ENCODE measurements at places on chromosomes 6 and 20.
A peak's percentile ranks its signal among the peaks of the same experiment; 100 is the strongest.

- no peak for DNase-seq
Observed at GRCh38 chr6:154092326-154092962, 53.4 kb downstream of the OPRM1 start.

GRCh38 chr6:132456700-132457143 is 55.4 kb upstream of the MOXD1 start:
- no peak for DNase-seq

- DNase-seq, result no peak
Observed at GRCh38 chr20:5183731-5184474, 57.1 kb downstream of the CDS2 start.

DNA sequence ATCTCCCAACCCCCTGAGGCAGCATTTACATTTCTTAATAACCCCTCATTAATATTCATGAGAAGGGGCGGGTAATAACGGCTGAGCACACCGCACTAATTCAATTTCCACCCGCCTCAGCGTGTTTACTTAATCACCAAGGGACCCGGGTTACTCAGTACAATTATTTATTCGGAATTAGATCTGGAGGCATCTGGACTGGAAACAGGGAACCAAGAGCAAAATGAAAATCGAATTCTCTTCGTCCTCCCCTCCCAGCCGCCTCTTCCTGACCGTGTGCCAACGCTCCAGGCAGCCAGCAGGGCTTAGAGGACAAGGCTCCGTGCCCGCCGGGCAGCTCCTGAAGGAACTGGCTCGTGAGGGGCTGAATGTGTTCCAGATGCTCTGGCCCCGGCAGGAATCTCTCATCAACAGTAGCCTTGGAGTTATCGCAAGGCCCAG is 23.5 kb upstream of the CTNNBL1 start:
- no peak for DNase-seq

GRCh38 chr20:9627219-9627618 is 112.8 kb downstream of the LAMP5 start:
- no peak for DNase-seq

DNA sequence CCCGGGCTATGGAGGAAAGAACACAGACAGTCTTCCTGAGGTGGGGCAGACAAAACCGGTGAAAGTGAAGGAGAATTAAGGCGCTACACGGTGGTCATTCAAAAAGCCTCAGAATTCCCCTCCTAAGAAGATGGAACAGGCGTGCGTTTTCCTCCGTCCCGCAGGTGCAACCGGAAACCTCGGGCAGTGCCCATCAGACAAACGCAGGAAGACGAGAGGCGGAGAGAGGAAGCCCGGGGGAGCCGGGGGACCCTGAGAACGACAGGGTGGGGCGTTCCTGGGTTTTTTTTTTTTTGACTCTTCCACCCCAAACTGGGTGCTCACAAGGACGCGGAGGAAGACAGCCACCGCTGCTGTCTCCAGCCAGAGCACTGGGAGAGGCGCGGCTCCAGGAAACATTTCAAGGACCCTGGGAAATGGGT is 25.4 kb downstream of the TTLL2 start:
- no peak for DNase-seq

DNA sequence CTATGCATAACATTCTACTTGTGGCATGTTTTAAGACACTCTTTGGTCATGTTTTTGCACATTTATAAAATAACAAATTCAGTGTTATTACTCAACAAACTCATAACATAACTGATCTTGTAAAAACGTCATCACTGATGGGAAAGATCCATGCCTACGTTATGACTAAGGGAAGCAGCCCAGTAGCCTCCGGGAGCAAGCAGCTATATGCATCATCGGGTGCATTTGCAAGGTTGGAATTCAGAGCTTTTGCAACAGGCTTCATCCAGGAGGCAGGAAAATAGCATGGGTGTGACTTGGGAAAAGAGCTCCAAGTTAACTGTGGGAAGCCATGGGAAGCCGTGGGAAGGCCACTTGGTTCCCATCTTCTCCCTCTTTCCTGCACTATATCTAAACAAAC is 271.6 kb upstream of the SGK1 start:
- DNase-seq, result no peak

DNA sequence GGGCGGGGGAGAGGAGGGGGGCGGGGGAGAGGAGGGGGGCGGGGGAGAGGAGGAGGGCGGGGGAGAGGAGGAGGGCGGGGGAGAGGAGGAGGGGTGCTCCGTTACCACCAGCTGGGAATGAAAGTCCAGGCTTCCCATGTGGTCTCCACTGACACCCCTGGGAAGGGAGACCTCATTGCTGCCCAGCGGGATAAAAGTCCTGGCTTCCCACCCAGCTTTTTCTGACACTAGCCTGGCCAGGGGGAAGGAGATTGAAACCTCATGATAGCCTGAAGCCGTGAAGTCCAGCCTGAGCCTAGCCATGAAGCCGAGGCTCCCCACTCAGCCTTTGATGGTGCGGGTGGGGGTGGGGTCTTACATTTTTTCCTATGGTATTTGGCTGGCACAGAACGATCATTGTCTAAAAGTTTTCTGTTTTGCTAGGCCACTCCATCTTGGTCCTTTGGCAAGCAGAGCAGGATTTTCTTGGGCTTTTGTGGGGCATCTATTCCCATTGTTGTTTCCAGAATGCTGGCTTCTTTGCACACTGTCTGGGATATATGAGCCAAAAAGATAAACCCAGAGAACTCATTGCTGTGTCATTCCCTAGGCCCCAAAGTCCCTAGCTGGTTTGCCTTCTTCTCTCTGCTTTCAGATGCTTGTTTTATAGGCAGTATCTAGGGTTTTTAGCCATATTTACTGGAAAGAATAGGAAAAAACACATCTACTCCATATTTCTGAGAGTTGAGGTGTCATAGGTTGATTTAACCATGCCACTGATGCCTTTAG is 67.9 kb upstream of the RNF24 start:
- DNase-seq, result no peak

DNA sequence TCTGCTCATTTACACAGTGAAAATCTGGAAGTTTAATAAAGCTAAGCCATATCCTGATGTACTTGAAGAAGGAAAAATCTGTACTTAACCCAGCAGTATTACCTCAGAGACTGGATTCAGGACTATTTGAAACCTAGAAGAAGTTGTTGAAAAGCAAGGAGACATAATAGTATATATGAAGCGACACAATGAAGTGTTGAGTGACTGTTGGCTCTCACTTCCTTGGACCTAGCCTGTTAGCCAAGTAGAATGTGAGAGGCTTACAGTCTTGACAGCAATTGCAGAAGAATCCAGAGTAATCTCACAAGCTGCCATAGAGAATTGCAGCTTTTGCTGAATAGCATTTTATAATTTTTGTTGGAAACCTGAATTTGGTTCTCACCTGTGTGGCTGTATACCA is 26.7 kb downstream of the SMAP1 start:
- DNase-seq, result no peak

- no peak for DNase-seq
Observed at GRCh38 chr20:45948742-45949541, 14.5 kb downstream of the PCIF1 start.

DNA sequence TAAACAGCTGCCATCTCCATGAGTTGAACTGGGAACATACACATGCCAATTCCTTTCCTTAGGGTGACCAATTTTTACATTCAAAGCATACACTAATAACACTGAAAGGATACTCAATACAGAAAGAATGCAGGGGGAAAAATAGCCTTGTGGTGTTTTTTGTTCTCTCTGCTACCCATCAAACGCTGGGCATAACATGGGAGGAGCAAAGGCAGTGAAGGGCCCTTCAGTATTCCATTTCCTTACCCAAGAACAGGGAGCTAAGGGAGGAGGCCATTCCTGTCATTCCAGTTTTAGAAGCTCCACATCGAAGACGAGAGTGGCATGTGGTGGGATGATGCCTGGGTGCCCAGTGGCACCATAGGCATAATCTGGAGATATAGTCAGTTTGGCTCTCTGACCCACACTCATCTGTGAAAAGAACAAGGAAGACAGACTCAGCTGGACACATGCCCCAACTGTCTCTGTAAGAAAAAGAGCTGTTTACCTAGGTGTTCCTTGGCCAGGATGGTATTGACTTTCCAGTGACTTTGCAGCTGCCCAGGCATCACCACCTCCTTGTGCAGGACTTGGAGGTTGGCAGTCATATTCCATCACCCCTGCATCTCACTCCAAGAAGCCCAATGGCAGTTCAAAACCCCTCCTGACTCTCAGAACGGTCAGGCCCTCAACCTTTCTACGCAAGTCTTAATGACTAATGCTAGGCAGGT is 20.9 kb downstream of the FKBP1A start:
- DNase-seq, result no peak

DNA sequence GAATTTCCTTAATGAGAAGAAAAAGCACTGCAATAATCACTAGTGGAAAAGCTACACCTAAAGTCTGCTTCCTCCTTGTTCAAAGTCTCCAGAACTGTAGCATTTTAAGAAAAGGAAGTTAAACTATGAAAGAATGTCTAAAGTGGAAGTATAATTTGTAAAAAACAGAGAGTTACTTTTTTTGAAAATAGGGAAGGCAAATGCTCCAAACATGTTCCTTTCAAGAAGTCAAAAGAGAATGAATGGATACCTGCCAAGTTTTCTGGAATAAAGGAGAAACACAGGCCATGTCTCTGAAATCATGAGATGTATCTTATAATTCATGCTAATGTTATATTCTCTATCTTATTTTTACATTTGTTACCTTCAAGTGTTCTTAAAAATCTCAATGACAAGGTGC is 60.7 kb upstream of the ADGRG6 start:
- no peak for DNase-seq

DNA sequence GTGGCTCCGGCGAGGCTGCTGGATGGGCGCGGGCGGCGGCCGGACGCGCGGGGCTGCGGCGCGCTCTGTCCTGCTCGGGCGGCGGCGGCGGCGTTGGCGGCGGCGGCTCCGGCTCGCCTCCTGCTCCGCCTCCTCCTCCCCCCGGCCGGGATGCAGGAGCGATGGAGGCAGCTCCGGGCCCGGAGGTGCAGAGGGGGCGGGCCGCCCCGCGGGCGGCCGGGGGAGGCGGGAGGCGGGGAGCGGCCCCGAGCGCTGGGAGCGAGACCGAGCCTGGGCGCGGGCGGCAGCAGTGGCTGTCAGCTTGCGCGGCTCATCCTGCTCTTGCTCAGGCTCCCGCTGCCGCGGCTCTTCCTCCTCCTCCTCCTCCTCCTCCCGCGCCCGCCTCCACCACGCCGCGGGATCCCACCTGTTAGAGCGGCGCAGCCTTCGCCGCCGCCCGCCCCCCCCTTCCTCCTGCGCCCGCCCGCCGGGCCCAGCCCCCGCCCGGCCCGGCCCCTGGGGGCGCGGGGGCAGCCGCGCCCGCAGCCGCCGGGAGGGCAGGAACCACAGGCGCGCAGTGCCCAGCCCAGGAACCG is at the start of gene NOL4L:
NOL4L (minus strand) TSS at position 323 of the 575 bp plus-strand sequence. CDS start 443 bp downstream, outside the sequence.
- peak; percentile 43 for DNase-seq

DNA sequence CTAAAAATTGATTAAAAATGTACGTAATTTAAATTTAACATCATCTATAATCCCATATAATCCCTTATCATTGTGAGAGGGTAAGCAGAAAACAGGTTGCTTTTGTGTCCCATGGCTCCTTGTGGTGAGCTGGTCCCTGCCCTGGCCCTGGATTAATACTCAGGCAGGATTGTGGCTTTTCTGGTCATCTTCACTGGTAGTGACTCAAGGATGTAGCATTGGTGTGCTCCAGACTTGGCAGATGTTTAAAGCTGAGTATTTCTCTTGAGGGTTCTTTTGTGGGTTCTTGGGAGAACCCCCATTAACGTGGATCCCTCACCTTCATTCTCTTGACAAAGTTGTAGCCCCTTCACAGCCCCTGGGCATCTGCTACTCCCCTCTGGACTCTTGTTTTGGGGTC is 39.3 kb downstream of the SNRNP48 start:
- DNase-seq, result no peak

DNA sequence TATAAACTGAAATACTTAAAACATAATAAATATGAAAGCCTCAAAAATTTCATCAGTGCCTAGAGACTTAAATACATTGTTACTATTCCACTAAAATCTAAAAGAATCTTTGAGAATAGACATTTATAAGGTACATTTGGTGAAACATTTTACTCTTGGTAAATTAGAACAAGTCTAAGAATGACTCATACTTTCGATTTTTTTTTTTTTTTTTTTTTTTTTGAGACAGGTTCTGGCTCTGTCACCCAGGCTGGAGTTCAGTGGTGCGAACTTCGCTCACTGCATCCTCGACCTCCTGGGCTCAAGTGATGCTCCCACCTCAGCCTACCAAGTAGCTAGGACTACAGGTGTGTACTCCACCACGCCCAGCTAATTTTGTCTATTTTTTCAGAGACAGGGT is 6.4 kb downstream of the FUCA2 start:
- no peak for DNase-seq

- DNase-seq, result no peak
Observed at GRCh38 chr6:114064862-114065261, 93.9 kb upstream of the HDAC2 start.

DNA sequence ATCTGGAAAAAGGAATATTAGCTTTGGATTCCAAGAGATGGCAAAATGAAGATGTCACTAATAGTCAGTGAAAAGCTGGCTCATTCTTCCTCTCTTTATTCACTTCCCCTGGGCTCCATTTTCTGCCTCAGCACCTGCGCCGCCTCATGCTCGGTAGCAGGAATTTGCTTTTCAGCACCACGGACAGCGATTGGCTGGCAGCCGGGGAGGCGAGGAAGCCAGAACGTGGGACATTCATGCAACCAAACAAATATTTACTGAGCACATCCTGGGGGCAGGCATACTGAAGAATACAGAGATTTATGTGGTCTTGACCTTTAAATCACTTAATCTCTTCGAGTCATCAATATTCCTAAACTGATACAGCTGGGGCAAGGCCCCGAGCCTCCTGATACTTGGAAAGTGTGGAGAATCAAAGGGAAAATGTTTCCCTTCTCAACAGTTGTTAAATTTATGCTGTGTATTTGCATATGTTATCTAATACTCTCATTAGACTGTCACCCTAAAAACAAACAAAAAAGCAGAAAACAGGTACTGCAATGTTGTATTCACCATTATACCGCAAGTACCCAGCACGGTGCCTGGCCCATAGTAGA is 12.1 kb upstream of the PDYN start:
- DNase-seq, result peak; percentile 16

GRCh38 chr6:85966828-85967227 is 324.1 kb upstream of the SYNCRIP start:
- DNase-seq, result no peak

DNA sequence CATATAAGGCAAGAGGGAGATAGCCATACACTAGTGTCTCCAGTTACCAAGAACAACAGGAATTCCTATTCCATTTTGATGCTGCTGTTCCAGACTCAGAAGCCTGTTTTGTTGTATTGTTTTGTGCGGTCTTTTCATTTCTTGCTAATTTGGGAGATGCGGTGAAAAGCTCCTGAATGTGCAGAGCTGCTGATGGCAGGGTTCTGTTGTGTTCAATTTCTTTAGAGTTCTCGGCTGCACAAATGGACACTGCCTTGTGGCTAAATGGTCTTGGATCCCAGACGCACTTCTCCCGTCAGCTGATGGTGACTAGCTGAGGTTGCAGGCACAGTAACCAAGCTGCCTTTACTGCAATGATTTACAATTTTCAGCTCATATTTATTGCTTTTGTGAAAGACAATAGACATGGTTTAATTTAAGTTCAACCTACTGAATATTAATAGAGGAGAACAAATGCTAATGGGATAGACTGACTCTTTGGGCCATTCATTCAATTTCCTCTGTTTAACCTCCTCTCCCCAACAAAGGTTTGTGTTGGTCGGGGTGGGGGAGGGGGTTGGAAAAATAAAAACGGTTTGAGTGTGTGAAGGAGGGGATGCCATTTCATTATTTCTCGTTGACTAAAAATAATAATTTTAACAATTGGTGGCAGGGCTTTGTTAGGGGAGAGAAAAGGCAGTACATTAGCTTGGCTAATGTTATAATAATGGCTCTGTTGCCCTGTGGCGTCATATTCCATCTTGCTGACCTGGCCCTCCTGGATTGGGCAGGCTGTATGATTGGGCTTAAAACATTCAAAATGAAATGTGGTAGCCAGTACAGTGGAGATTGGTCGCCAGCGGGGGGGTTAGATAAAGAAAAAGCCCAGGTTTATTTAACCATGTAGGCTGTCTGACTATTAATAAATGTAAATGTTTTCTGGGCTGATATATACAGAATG is 159.5 kb downstream of the JARID2 start:
- no peak for DNase-seq

Measured in stimulated activated CD8-positive, alpha-beta memory T cell treated with anti-CD3 and anti-CD28 coated beads, Interleukin-12 subunit alpha, Interleukin-12 subunit beta, amount 100 ng/mL, for 4 hours (primary cell).